ENCODE measurements at places on chromosomes 2 and 18.

DNA sequence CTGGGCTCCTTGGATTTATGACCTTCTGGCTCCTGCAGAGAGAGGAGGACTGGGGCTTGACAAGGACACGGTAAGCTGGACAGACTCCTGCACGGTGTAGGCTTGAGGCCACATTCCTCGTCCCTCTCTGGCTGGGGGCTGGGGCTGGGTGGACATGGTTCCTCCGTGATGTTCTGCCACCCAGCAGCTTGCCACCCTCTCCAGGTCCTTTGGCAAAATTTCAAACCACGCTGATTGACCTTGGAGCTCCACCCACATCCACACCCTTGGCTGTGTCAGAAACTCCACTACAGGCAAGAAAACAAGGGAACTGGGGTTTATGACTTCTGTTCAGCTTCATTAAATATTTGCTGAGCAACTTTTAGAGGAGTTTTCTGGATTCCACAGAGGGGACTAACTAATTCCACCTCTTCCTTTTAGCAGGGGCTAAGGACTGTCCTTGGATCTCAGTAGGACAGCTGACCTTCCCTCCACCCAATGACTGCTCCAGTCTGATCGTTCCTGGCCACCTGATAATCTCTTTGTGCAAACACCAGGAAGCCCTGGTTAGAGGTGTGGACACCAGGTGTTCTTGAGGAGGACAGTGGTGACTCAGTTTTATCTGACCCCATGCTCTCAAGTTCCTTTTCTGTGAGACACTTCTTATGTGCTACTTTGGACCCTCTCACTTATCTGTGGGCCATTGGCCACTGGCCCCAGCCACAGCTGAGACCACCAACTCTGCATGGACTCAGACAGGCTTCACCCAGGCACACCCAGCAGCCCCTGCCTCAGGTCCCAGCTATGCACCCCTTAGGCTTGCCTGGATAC, 29.3 kb downstream of the GPR55 start:
- no peak for DNase-seq

DNA sequence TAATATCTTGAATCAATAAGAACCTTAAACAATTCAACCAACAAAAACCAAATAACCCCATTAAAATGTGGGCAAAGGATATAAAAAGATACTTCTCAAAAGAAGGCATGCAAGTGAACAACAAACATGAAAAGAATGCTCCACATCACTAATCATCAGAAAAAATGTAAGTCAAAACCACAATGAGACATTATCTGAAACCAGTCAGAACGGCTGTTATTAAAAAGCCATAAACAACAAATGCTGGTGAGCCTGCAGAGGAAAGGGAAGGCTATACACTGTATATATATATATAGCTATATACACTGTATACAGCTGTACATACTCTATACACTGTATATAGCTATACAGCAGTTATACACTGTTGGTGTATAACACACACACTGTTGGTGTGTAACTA, 47.8 kb upstream of the GALNT13 start:
- DNase-seq, result peak; percentile 0

DNA sequence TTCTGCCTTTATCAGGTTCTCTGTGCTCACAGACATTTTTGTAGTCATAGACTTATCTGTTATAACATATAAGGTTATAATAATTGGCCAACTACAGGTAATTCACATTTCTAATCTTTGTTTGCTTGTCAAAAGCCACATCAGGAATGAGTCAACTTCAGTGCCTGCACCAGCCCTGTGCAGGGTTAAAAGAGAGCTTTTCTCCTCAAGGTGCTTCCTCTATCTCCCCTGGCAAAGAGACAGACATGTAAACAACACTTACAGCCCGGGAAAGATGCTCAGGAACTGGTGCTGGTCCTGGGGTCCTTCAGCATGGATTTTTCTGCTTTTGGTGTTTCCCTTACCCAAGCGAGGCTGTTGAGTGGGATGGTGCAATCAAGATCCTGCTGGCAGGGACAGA, 7.7 kb upstream of the EHD3 start:
- DNase-seq, result no peak

- DNase-seq, result peak; percentile 26
Measured at GRCh38 chr2:39024833-39025232, 96.0 kb downstream of the SOS1 start.

DNA sequence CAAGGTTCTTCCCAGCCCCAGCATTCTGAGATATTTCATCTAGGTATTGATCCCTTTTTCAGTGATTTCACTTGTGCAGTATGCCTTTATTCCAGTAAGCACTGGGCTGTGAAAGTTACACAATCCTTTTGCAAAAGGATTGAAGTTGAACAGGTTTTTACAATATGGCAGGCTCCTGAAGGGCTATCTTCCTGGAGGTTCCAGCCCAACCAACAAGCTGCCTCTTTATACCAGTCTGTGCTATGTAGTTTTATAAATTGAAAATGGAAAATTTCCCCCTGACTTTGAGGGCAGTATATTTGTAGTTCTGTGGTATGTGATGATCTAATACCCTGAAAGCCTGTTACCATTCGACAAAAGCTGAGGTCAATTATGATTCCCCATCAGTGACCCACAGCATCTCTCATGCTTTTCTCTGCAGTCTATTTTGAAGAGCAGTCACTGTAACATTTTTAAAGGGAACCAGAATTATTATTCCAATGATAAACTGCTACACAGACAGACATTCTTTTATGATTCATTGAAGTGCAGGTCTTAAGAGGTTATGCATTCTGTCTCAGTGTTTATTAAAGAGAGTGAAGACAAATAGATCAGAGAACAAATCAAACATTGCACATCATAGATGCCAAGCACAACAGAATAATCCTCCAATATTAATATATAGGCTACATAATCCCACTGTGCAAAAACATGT, 35.2 kb upstream of the STPG4 start:
- peak; percentile 78 for DNase-seq

GRCh38 chr2:65997961-65998360, 437.0 kb upstream of the MEIS1 start:
- no peak for DNase-seq

- DNase-seq, result no peak
Measured at GRCh38 chr2:28423856-28424605, 31.4 kb downstream of the FOSL2 start.

DNA sequence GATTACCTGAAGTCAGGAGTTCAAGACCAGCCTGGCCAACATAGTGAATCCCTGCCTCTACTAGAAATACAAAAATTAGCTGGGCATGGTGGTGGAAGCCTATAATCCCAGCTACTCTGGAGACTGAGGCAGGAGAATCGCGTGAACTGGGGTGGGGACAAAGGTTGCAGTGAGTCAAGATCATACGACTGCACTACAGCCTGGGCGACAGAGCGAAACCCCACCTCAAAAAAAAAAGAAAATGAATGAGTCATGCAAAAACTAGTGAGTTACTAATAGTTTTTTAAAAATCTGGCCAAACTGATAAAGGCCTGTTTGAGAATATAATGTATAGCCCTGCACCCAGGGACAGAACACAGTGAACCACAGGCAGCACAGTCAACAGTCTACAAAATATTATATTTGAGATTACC, 17.5 kb downstream of the AFG3L2 start:
- no peak for DNase-seq

GRCh38 chr2:162233197-162233596, 10.0 kb downstream of the FAP start:
- DNase-seq, result peak; percentile 91

DNA sequence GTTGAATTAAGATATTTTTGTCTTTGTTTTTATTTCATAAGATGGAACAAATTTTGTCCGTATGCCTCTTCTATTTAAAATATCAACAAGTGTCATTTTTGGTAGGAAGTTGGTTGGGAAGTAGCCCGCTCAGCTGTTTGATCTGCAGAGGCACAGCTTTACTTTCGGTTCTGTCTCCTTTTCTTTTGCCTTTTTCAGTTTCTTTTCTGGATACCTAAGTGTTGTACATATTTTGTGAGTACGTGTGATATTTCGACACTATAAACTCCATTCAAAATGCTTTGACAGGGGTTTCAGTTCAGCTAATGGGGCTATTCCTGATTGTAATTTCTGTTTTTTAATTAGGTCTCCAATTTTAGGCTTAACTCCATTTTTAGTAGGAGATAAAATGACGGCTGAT, 1785.0 kb upstream of the LRRTM1 start:
- no peak for DNase-seq

DNA sequence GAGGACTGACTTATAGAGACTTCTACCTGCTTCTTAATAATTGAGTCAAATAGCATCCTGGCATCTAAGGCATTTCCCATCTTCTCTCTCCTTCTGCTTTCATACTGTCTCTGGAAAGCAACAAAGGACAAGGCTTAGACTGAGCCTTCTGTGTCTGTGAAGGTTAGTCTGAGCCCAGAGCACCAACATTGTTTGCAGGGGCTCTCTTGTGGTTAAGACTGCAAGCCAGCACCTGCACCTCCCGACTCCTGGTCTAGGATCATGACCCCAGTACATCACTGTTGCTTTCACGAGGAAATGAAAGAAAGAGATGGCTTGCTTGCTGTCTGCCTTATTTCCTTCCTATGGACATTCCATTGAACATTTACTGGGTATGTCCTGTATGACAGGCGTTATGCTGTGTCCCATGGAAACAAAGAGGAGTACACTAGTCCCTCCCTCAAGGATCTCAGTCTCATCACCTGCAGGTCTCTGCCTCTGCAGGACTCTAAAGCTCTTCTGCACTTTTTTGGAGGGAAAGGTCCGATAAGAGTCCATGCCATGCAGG, 315.8 kb upstream of the EPAS1 start:
- no peak for DNase-seq

- DNase-seq, result peak; percentile 82
Measured at GRCh38 chr2:230130668-230131364, 62.1 kb upstream of the SLC16A14 start.

GRCh38 chr2:44562737-44563136, 201.0 kb downstream of the CAMKMT start:
- no peak for DNase-seq

DNA sequence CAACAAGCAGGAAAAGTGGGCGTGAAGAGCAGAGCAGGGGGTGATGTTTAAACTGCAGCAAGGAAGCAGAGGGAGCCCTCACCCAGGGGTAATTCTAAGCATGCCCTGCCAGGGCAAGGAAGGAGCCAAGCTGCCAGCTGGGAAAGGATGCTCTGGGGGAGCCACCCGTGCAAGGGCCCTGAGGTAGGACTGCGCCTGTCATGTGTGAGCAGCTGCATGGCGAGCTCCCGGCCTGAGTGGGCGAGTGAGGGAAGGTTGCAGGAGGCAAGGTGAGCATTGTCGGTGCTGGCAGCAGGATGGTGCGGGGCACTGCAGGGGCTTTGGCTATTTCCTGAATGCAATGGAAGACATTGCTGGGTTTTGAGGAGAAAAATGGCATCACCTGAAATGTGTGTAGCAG, 107.2 kb downstream of the COPS8 start:
- DNase-seq, result no peak

DNA sequence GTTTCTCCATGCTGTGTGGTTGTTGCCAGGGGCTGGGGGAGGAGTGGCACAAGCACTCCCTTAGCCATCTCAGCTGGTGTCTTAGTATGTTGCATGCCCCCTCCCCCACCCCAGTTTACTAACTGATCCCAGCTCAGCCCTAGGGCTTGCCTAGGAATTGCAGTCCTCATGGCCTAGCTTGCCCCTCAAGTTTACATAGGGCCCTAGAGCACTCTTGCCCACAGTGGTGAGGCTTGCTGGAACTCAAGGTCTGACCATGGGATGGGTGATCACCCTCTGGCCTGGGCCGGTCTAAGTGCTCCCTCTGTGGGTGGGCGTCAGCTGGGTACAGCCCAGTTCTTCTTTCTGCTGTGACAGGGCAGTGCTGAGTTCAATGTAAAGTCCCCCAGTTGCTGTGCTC, 156.1 kb upstream of the PIEZO2 start:
- DNase-seq, result no peak

- no peak for DNase-seq
Measured at GRCh38 chr2:149972066-149972465, 384.5 kb upstream of the MMADHC start.

GRCh38 chr2:64730551-64731262, 77.0 kb upstream of the SERTAD2 start:
- DNase-seq, result peak; percentile 79

GRCh38 chr2:204239411-204240165, 303.0 kb downstream of the ICOS start:
- DNase-seq, result no peak

DNA sequence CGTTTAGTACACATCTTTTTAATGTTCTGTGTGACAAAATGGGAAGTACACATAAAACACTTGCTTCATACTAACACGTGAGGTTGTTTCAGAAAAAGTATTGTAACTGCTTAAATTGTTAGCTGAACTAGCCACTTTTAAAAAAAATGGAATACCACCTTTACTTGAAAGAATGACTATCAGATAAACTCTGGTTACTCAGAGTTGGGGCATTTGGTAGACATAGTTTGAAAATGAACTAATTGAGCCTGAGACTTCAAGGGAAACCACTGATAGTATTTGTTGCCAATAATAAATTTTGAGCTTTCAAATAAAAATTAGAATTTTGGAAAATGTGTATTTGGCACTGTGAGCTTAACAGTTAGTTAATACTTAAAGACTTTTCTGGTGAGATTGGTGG, 103.0 kb upstream of the FBXO11 start:
- no peak for DNase-seq

DNA sequence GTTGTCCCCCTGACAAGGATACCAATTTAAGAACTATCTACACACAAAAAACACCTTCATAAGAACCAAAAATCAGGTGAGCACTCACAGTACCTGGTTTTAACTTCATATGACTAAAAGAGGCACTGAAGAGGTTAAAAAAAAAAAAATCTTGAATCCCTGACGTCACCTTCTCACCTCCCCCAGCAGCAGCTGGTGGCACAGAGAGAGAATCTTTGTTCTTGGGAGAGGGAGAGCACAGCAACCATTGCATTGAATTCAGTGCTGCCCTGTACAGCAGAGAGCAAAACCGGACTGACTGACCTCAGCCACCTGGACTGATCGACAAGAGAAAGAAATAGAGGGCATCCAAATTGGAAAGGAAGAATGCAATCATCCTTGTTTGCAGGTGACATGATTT, 566.0 kb downstream of the TMX3 start:
- no peak for DNase-seq

DNA sequence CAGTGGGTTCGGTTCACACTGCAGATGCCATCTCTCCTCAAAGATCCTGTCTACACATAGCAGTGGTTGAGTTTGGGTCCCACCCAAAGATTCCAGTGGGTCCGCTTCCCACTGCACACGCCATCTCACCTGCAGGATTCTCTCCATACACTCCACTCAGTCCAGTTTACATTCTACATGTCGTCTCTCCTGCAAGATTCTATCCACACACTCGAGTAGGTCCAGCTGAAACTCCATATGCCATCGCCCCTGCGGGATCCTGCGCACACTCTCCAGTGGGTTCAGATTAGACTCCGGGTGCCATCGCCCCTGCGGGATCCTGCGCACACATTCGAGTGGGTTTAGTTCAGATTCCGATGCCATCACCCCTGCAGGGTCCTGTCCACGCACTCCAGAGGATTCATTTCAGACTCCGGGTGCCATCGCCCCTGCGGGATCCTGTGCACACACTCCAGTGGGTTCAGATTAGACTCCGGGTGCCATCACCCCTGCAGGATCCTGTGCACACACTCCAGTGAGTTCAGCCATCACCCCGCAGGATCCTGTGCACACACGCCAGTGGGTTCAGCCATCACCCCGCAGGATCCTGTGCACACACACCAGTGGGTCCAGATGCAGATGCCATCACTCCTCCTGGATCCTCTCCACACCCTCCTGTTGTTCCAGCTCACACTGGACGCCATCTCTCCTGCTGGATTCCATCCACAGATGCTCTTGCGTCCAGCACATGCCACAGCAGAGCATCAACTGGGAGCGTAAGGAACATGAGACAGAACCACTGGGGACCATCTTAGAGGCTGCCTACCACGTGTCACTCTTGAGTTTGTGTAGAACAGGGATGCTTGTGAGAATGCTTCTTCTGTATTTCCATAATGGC, 3.0 kb upstream of the PXDN start:
- no peak for DNase-seq

Measured in M059J (cell line).